Stimulated activated CD4-positive, alpha-beta T cell treated with anti-CD3 and anti-CD28 coated beads, Interleukin-1b, Interleukin-23, amount 100 ng/mL, for 48 hours (primary cell): ENCODE measurements at places on chromosomes 3 and 15.

- peak; percentile 14 for DNase-seq
Observed at GRCh38 chr3:61371123-61371522, 119.9 kb upstream of the FHIT start.

GRCh38 chr3:192801985-192802384 lies 74.6 kb upstream of the FGF12 start:
- DNase-seq: no peak

- no peak for DNase-seq
Observed at GRCh38 chr3:111315930-111316587, 225.9 kb upstream of the CD96 start.

GRCh38 chr3:81154611-81155143 lies 606.8 kb downstream of the GBE1 start:
- DNase-seq: no peak

- DNase-seq: no peak
Observed at GRCh38 chr15:79516155-79516554, 84.0 kb downstream of the MINAR1 start.
